ENCODE measurements at places on chromosomes 13 and 19.
A peak's percentile ranks its signal among the peaks of the same experiment; 100 is the strongest.

DNA sequence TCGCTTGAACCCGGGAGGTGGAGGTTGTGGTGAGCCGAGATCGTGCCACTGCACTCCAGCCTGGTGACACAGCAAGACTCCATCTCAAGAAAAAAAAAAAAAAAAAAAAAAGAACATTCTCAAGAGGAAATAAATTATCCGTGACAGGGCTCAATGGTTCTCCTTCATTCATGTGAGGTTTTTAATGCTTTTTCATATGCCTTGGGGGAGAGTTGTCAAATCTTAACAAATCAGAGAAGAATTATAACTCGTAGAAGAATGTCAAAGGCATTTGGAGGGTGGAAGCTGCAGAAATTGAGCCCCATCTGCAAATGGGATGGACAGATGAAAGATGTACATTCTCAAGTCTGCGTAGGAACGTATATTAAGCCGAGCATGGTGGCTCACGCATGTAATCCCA lies 34.9 kb upstream of the HOMER3 start:
- DNase-seq, result no peak

GRCh38 chr19:6720369-6721137 lies at the start of gene C3:
C3 (minus strand) TSS chr19:6720650; CDS start chr19:6720589, 61 bp downstream.
- DNase-seq, result no peak

- no peak for DNase-seq
Observed at GRCh38 chr13:39888865-39889810, 233.7 kb downstream of the COG6 start.

DNA sequence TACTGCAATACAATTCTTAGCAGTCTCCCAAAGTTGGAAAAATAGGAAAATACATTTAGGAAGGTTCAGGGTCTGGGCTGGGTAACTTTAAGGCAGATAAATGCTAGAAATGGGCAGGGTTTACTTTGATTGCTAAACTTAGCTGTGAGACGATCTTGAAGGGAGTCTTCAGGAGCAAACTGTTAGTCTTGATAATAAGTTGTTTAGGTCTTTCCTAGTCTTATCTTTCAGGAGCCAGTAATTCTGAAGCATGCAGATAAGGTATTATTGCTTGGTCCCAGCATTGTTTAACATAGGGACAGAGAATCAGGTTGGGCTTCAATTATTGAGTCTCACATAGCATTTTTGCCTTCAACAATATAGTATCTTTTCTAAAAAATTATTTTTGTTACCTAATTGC lies 262.4 kb upstream of the MIR17HG start:
- DNase-seq, result no peak

DNA sequence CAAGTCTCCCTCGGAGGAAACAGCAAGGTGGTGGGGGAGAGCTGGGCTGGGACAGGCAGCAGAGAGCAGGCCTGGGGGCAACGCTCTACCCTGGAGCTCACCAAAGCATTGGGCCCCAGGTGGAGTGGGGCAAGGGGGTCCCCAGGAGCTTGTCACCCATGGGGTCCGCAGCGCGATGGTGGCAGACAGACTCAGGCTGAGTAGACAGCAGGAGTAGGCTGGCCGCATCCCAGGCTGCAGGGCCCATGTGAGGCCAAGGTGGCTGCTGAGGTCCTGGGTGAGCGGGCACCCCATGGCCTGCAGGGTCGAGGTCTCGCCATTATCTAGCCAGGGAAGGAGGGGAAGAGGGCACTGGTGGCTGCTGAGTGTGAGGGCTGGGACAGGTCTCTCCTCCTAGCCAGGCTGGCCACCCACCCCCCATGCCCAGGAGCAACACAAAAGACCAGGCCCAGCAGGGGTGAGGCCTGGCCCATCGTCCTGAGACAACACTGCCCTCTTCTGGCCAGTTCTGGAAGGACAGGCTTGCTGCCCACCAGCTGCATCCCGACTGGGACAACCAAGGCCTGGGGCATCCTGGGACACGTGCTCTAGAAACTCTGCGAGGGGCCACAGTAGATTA lies 33.1 kb downstream of the CEBPG start:
- DNase-seq, result peak; percentile 55

DNA sequence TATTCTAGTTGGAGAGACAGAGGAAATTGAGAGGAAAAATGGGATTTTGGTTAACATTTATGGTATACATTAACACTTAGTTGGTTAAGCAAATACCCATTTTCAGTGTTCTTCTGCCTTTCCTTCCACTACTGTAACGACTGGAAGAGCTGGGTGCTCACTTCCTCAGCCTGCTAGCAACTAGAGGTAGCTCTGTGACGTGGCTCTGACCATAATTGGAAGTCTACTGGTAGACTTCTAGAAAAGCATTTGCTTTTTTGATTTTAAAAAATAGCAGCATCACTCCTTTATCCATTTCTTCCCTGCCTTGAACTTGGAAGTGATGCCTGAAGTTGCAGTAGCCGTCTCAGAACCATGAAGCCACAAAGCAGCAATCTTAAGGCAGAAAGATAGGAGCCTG lies 15.9 kb downstream of the NHLRC3 start:
- no peak for DNase-seq
